ENCODE measurements at places on chromosomes 11 and 22.

DNA sequence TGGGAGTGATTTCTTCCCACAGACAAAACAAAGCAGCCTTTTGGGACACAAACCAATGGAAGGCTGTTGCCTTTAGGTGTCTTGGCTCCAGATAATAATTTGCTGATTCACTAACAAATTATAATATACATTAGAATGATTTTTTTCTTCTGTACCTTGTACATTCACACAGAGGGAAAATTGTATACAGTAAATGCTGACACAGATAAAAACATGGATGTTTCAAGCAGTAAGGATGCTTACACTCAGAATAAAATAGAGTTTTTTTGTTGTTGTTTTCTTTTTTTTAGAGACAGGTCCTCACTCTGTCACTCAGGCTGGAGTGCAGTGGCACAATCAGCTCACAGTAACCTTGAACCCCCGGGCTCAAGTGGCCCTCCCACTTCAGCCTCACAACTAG lies 109.2 kb upstream of the TRPC6 start:
- DNase-seq: no peak

DNA sequence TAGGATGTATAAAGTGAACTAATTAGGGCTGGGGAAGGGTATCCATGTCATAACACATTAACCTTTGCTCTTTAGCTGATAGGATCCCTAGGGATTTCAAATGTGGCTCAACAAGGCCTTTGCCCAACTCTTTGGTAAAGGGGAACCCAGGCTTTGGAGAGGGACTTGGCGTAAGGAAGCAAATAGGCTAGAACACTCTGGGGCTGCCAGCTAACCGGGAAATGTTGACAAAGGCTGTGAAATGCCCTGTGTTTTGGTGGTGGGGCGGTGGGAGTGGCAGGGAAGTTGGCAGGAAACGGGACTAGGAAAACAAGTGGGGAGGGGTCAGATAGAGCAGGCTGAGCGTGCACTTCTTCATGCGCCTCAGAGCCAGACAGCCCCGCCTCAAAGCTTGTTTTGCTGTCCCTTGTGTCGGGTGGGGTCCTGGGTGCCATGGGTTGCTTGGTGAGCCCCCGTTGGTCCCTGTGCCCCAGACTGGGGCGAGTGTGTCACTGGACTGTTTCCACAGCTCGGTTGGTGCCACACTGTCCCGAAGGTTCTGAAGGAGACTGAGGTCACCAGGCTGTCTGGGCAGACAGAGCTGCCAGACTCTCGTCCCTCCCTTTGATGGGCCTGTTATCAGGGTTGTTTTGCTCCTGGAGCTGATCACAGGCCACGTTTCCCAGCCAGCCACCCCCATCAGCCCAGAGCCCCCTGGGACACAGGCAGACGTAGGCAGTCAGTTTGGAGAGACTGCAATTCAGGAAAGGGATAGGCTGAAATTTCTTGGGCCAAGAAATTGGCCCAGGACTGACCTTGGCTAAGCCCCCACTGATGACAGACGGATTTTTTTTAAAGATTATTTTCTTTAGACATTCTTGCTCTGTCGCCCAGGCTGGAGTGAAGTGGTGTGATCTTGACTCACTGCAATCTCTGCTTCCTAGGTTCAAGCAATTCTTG lies 19.6 kb downstream of the KCTD21 start:
- DNase-seq: no peak

GRCh38 chr11:112298535-112298934 lies 37.9 kb upstream of the PLET1 start:
- no peak for DNase-seq

DNA sequence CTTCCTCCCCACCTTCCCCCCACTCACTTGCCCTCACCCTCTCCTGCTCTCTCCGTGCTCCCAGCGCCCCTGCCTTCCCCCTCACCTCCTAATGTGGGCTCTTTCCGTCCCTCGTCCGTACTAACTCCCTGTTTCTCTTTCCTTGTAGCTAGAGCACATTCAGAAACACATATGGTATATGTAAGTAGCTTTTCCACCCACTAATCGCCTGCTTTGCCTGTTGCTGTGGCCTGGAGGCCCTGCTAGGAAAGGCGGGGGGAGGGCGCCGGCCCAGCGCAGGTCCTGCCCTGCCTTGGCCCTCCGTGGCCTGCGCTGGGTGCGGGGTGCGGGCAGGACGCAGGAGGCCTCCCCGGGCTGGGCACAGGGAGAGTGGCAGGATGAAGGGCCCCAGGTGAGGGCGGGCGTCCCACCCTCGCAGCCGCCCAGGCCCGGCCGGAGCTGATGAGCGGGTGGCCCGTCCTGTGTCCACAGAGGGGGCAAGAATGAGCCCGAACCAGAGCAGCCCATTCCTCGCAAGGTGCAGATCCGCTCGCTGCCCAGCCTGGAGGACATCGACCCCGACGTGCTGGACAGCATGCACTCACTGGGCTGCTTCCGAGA lies 41.7 kb downstream of the MOB2 start:
- no peak for DNase-seq

GRCh38 chr11:64347193-64347867 lies 7.3 kb downstream of the CCDC88B start:
- DNase-seq: no peak

DNA sequence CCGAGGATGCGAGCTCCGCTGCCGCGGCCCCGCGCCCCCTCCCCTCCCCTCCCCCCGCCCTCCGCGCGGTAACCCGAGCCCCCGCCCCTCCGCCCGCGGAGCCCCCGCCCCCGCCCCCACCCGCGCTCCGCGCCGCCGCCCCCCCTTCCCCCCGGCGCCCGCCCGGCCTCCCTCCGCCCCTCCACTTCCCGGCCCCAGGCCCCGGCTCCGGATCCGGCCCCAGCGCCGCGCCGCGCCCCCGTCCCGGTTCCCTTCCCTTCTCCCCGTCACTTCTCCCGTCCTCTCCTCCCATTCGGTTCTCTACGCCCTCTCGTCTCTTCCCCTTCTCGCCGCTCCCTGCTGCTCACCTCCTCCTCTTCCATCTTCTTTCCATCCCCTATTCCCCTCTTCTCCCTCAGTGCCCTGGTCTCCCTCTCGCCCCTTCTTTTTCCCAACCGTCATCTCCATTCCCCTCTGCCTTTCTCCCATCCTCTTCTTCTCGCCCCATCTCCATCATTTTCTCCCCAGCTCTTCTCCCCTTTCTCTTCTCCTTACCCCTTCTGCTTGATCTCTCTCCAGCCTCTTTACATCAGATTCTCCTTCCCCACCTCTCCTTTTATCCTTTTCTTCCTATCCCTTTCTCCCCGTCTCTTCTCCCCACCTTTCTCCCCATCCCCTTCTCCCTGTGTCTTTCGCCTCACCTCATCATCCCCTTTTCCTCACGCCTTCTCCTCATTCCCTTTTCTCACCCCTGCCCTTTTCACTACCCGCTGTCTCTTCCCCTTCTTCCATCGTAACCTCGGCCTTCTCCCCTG lies at the start of gene DCHS1:
Gene DCHS1 (minus strand): TSS at position 20 of the 794 bp plus-strand sequence. CDS start 14,196 bp downstream, outside the sequence.
- no peak for DNase-seq

DNA sequence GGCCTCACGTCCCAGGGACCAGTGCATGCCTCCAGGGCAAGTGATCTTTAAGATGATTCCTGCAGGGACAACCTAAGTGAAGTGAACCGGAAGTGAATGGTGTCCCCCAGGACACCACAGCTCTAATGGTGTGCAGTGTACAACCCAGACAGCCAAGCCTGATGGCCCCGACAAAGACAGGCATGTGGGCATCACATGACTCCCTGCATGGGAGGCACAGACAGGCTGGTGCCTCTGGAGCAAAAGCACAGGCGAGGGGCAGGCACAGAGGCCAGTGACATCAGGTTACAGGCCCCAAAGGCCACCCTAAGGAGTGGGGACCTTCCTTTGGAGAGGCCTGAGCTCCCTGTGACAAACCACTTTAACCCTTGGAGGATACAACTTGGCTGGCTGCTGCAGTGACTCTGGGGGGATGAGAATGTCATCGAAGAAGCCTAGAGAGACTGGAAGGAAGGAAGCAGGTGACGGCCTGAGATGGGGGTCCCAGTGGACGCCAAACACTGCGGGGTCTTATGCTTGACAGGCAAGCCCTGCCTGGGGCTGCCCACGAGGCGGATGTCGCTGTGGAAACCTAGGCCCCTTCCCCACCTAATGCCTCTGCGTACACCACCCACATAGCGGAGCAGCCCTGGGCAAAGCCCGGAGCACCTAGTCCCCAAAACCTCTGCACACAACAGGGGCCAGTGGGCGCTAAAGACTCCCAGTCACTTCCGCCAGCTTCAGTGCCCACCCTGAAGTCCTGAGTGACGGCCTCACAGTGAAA lies 12.4 kb downstream of the POLR3H start:
- DNase-seq: no peak
